ENCODE measurements at places on chromosomes 16 and 17.
A peak's percentile ranks its signal among the peaks of the same experiment; 100 is the strongest.

GRCh38 chr17:65261152-65261551, 124.0 kb downstream of the RGS9 start:
- no peak for DNase-seq

DNA sequence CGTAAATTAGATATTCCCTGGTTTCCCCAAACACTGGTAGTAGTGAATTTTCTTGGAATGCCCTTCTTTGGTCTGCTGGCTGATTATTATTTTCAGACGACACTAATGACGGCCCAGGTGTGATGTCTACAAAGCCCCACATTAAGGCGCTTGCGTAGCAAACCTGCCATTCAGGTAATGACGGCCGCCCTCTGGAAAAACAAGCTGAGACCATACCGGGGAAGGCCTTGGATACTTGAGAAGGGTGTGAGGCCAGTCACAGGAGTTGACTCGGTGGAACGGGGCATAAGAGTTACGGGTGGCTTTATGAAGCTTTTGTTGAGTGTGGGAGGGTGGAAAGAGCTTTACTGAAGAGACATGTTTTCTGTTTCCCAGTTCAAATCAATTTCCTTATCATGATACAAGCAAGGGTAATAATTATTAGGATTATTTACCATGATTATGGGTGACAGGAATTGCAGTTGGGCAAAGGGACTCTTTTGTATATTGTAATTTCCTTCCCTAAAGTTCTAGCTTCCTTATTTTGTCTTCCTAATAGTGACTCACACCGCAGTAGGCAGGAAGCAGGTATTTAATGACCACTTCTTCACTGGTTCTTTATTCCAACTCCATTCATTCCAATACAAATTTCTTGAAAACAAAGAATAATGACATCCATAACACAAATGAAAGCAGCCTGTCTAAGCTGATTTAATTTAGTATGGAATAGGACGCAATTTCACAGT, 24.8 kb downstream of the KRT23 start:
- no peak for DNase-seq

DNA sequence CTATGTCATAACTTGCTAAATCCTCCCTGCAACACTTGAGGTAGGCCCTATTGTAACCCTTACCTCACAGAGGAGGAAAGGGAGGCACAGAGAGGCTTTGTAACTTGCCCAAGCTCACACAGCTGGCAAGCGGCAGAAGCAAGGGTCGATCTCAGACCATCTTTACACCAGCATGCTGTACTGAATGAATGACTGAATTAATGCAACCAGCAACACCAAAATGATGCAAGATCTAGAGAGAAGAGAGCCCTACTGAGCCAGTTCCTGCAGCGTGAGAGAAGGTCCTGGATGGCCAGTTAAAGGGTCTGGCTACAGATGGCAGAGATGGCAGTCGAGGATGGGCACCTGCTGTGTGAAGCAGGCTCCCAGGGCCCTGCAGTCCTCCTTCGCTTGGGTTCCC, 8.2 kb upstream of the KLHL36 start:
- no peak for DNase-seq

GRCh38 chr16:73143576-73144422, 95.9 kb upstream of the ZFHX3 start:
- DNase-seq, result no peak

DNA sequence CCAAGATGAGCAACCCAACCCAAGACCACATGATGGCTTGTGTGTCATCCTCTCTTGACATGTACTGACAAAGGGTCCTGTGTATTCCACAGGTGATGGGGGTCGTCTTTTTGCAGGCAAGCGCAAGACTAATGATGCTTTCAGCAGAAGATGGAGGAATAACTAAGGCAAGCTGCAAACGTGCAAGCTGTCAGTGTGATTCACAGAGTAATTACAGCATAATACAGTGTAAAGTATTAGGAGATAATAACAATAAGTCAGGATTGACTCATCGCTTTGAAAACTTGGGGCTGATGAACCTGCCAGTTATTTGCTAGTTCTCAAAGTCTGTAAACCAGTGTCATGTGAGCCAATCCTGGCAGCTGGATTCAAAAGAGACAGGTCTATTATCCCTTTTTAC, 41.6 kb upstream of the ASIC2 start:
- DNase-seq, result no peak

- DNase-seq, result no peak
These were observed 39.9 kb downstream of the CENPV start for GRCh38 chr17:16313139-16314090.

GRCh38 chr16:65922923-65923322, 443.6 kb upstream of the CDH5 start:
- no peak for DNase-seq

DNA sequence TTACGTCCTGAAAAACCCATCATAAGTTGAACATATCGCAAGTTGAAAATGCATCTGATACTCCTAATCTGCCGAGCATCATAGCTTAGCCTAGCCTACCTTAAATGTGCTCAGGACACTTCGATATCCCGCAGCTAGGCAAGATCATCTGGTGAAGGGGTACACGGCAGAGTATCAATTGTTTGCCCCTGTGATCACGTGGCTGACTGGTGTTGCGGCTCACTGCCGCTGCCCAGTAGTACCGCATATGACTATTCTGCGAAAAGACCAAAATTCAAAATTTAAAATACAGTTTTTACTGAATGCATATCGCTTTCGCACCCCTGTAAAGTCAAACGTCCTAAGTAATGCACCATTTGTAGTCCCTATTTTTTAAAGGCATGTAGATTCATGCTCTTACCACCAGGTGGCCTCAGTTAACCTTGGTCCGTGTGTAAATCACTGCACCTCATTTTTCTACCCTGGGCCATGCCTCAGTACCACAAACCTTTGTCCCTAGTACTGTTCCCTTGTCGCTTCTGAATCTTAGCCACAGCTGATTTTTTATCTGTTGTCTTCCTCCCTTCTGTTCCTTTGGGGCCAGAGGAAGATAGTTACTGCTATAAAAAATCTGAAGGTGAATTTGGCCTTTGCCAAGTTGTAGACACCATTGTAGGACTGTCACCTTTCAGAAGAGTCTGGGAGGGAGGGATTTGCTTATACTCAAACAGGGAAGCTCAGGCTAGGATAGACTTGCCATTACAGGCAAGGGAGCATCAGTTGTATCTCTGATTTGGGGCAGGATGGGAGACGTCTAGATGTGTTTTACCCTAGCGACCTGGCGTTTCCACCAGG, 34.4 kb downstream of the WWP2 start:
- peak; percentile 8 for DNase-seq

GRCh38 chr16:75617121-75617520, 6.0 kb downstream of the ADAT1 start:
- DNase-seq, result no peak

DNA sequence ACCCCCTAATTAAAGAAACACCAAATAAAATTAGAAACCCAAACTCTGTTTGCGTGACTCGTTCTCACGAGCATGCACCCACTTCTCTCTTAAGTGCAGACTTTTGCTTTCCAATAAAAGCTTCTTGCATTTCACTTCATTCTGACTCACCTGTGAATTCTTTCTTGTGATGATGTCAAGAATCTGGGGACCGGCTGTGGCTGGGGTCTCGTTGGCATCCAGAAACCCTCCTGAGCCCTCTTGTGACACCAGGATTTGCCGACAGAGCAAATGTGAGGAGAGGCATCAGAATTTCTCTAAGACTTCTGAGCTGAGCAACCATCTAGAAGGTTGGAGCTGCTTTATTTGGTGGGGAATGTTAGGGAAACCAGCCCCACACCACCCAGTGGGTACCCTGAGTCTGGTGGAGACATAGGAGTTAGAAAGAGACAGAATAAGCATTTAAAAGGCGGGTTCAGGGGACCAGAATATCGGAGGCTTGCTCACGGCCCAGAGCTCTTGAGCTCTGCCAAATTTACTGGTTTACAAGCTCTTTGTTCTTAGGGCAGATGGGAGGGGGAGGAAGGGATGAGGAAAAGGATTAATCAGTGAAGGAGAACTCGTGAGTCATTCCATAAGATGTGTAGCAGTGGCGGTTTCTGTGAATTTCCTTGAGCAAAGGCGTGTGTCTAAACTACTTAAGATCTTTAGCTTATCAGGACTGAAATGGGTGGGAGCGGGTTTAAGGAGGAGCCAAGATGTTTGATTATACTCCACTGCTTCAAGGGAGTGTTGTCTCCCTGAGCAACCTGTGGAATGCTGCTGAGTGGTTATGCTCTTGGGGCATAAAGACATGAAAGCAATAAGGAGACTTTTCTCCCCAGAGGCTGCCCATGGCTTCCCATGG, 24.2 kb upstream of the TMC5 start:
- DNase-seq, result peak; percentile 52
